ENCODE measurements at places on chromosomes 2 and 18.
A peak's percentile ranks its signal among the peaks of the same experiment; 100 is the strongest.

DNA sequence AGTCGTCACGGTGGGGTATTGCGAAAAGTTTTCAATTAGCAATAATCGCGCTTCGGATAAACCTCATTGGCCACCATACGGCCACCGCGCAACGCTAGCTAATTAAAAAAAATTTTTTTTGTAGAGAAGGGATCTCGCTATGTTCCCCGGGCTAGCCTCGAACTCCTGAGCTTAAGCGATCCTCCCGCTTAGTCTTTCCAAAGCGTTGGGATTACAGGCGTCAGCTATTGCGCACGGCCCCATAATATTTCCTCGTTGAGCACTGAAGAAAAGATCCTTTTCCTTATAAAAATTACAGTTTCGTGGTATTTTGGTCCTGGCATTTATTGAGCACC is 759 bp upstream of the ACTR1B start:
- DNase-seq = no peak

DNA sequence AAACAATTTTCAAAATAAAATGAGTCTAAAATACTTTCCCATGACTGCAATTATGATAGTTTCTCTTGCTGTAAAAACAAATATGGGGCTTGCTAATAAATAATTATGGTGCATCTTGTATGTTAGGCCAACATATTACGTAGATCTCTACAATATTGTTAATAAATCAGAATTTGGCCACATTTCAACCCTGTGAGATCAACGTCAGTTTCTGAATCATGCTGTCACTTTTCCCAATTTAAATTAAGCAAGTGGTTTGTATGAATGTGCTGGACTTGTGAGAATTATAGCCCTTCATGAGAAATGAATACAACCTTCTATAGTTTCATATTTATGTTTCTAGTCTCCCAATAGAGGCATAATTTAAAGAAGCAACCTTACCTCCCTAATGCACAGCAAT is 808.9 kb downstream of the SUCLG1 start:
- no peak for DNase-seq

DNA sequence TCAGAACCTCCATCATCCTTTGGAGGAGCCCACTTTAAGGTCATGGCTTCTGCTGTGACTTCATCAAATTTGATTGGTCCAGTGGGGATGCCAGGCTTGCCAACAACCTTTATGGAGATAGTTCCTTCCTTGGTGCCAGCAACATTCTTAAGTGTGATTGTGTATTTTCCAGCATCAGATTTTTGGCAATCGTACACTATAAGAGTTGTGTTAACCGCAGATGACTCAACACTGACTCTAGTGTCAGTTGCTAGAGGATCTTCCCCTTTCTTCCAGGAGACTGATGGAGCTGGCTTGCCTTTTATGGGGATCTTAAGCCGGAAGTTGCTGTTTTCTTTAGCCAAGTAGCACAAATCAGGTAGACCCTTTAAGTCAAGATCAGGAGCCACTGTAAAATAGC is 98.7 kb downstream of the PLEKHA3 start:
- no peak for DNase-seq

GRCh38 chr2:98550165-98550564 is 58.1 kb downstream of the COA5 start:
- no peak for DNase-seq

- DNase-seq = no peak
These were observed 1615.1 kb downstream of the DPP10 start for GRCh38 chr2:116057538-116057937.

- DNase-seq = no peak
These were observed 45.8 kb downstream of the TCF7L1 start for GRCh38 chr2:85178980-85179411.

GRCh38 chr18:58754544-58755068 is 83.3 kb downstream of the MALT1 start:
- no peak for DNase-seq

DNA sequence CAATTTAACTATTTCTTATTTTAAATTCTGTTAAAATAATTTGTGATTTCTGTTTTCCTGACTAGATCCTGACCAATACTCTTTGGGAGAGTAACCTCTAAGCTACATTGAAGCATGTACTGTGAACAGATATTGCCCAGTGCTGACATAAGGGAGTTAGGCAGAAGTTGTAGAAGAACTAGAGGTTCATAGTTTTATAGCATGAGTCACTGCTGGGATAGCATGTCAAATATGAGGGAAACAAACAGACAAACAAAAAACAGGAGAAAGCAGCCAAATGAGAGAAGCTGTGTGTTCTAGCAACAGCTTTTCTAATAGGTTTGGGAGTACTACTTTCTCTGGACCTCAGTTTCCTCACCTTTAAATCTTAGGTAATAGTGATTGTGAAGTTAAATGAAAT is 72.4 kb downstream of the CERS6 start:
- DNase-seq = no peak

DNA sequence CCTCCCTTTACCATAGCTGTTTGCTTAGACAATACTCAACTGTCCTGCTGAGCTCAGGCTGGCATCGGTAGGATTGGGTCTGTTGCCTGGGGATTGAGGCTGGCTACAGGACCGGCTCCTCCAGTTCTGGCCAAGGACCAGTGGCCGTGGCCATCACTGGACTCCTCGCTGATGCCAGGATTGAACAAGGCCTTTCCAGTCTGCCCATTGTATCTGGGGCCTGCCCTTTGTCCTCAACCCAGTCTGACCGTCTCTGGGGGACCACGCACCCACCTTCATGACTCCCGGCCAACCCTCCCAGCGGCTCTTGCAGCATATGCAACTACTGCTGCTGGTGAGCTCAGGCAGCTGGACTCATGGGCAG is 28.7 kb downstream of the SH2D6 start:
- no peak for DNase-seq

DNA sequence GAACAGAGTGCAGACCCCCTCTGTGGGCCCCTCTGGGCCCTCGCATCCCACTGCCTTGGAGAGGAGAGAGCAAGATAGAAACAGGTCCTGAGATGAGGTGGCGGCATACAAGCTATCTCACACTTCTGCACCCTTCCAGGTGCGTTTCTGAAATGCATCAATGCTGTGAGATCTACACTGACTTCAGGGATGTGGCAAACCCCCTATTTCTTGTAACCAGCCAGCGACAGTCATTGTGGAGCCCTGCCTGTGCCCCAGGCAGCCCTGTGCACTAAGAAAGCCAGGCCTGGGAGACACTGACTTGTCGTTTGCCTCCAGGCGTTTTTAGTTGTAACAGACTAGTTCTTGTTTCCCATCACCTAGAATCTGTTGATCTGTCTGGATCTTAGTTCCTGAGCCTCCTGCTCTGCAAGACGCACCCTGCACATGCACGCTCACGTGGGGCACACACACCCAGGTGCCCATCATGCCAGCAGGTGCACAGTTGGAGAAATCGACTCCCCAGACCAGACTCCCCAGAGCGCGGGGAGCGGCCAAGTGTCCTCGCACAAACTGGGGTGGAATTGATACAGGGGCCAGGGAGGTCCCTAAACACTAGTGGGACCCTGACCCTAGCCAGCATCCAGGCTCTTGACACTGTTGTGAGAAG is 238.0 kb downstream of the FAM210A start:
- no peak for DNase-seq

- no peak for DNase-seq
These were observed 479.3 kb downstream of the CPS1 start for GRCh38 chr2:211035548-211036185.

- no peak for DNase-seq
These were observed 34.1 kb downstream of the RAPH1 start for GRCh38 chr2:203500951-203501350.

GRCh38 chr2:217742841-217743240 is 260.0 kb downstream of the TNS1 start:
- DNase-seq = no peak

- no peak for DNase-seq
These were observed 5.2 kb downstream of the TXNDC2 start for GRCh38 chr18:9890957-9891356.

DNA sequence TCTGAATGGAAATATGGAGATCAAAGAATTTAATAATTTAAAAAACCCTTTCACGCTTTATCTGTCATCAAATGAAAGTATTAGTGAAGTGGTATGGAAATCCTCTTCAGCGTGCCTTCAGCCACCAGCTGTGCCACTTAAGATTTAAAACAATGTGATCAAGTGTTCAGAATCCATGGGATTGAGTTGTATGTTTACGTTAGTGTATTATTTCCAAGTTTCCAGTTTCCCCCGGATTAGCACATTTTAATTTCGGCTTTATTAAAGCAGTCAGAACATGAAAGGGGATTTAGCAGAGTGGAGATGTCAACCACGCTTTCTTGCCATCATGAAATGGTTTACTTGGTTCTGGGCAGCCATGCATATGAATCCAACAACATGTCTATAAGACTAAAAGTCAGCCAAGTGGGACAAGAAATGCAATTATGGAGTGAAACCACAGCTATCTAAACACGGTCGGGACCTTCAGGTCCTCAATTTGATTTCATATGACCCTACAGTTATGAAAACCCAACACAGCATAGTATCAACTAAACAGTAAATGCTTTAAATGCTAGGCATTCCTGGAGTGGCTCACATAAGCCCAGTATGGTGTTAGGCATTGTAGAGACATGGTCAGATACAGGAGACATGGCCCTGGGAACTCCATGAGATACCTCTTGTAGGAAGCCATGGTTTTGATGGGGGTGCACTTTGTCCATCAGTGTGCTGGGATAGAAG is 224.9 kb upstream of the EPAS1 start:
- no peak for DNase-seq

DNA sequence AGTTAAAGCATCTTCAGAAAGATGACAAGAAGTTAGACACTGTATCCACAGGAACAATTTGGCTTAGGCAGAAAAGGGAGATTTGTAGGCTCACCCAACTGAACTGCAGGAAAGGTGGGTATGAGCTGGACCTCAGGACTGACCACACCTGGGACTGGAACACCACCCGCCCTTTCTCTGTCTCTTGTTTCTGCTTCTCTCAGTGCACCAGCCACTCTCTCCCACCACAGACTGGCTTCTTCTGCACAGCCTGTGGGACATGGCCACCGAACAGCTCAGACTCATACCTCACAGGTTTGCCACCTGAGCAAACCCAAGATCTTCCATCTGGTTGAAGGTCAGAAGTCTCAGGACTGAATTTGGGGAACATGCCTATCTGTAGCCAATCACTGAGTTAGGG is 14.2 kb upstream of the MALT1 start:
- DNase-seq = no peak

GRCh38 chr2:154143105-154143504 is 271.4 kb downstream of the GALNT13 start:
- DNase-seq = no peak

DNA sequence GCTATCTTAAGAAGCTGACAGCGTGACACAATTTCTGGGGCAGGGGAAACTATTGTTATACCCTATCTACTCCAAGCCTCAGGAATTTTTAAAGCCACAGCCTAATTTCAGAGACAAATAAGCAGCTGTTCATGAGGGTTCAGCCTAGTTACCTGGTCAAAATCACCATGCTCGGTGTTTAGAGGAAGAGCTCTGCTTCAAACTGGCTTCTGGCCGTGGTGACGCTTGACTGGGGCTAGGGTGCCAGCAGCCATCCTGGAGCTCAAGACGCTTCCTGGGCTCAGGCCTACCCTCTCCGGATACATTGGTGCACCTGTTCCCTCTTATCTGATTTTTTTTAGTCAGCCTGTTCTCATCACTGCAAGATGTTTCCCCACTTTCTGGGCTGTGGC is 41.7 kb downstream of the FRZB start:
- DNase-seq = peak; percentile 23

- DNase-seq = no peak
These were observed 100.8 kb upstream of the TFPI start for GRCh38 chr2:187655001-187655400.

GRCh38 chr18:58671111-58671631 is at the start of gene MALT1:
MALT1 (plus strand) TSS chr18:58671465; CDS start chr18:58671644, 179 bp downstream.
- DNase-seq = peak; percentile 85

GRCh38 chr2:605674-606608 is 71.3 kb downstream of the TMEM18 start:
- DNase-seq = no peak

GRCh38 chr2:224401641-224402342 is at the start of gene FAM124B:
FAM124B (minus strand) TSS chr2:224402107; CDS start chr2:224401768, 339 bp downstream.
- no peak for DNase-seq

DNA sequence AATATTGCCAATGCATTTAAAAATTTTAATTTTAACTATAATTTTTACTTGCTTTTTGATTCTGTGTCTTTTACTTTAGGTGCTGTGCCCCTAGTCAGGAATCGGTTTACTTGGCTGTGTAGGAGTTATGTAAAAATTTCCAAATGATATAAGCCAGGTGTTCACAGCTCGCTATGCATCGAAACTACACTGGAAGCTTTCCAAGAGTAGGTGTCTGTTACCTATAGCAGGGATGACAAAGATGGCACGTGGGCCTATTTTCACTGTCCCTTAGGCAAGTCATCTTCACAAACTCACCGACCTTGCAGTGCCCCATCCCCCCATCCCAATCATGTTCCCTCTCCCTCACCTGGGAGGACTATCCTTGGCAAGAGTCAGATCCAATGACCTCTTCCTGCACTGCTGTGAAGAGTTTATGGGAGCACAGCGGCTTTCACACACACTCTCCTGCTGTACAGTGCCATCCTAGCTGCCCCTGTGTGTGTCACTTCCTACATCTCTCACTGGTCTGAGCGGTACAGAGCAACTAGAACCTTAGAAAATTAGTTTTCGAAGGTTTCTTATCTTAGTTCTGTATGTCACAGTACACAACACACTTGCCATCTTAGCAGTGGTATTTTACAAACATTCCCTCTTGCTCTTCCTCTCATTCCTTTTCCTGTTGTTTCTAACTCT is 49.2 kb upstream of the NAB1 start:
- DNase-seq = no peak

- DNase-seq = no peak
These were observed 164.8 kb upstream of the DOCK10 start for GRCh38 chr2:225207043-225207442.

GRCh38 chr2:227614246-227614645 is 394 bp downstream of the SCYGR3 start:
- no peak for DNase-seq

- no peak for DNase-seq
These were observed 80.1 kb downstream of the FIGN start for GRCh38 chr2:163655667-163656066.

DNA sequence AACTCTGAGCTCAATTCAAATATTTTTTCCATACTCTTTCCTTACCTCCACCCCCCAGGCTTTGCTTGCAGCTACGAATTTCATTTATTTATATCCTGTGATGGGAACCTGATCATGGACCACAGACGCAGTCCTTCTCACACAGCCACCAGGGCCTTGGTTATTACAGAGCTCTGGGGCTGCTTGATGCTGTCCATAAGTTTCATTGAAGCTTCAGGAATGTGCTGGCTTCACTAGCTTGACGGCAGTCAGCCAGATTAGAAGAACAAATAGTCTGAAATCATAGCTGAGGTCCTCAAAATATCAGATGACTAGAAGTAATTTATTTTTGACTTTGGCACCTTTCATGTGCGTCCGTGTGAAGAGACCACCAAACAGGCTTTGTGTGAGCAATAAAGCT is 104.9 kb downstream of the VWA3B start:
- no peak for DNase-seq

DNA sequence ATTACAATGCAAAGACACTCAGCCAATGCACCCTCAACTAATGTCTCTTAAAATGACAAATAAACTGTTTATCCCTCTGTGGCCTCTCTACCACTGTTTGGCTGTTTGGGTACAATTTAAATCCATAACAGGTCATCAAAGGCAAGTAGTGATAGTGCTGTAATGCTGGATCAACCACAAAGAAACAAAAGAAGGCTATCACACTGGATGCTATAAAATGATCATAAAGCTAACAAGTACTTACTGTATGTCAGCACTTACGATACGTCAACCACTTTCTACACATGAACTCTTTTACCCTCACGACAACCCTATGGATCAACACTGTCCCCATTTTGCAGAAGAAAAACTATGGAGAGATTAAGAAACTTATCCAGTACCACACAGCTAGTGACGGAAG is 54.1 kb downstream of the RNU4ATAC start:
- no peak for DNase-seq

GRCh38 chr2:33136566-33136965 is 189.8 kb downstream of the LTBP1 start:
- DNase-seq = no peak
